Omental fat pad (tissue), 4 donors: ENCODE measurements at places on chromosomes 13 and 19. TPM values are rescaled to one million over a fixed set of nuclear protein-coding genes. Genes with fewer than 3 reads are reported as not detected.

RASIP1 gene
- 21.7 TPM for total RNA-seq

DNA sequence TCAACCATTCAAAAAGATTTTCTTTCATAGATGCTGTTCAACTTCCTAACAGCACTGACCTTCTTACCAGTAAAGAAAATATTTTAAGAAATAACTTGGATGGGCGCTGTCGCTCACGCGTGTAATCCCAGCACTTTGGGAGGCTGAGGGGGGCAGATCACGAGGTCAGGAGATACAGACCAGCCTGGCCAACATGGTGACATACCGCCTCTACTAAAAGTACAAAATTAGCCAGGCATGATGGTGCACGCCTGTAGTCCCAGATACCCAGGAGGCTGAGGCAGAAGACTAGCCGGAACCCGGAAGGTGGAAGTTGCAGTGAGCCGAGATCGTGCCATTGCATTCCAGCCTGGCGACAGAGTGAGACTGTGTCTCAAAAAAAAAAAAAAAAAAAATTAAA, 865.7 kb upstream of the SLC10A2 start:
- DNase-seq, result no peak

PSPN gene
- 1.0 TPM for total RNA-seq

- DNase-seq, result no peak
Measured at GRCh38 chr19:932648-933552, 7.1 kb downstream of the ARID3A start.

RYR1 gene
- 1.9 TPM for total RNA-seq

GRCh38 chr19:56942756-56943155, 102.2 kb upstream of the PEG3 start:
- DNase-seq, result no peak

GRCh38 chr19:49368711-49369358, 5.2 kb downstream of the DKKL1 start:
- DNase-seq, result no peak

ERICH4 gene
- not detected for total RNA-seq

PRR20A gene
- total RNA-seq, result not detected

RNASEH2B gene
- 36.3 TPM for total RNA-seq

SYNE4 gene
- total RNA-seq, result not detected

- no peak for DNase-seq
Measured at GRCh38 chr13:79194272-79194671, 211.8 kb downstream of the RBM26 start.

ICAM1 gene
- 52.5 TPM for total RNA-seq

DNA sequence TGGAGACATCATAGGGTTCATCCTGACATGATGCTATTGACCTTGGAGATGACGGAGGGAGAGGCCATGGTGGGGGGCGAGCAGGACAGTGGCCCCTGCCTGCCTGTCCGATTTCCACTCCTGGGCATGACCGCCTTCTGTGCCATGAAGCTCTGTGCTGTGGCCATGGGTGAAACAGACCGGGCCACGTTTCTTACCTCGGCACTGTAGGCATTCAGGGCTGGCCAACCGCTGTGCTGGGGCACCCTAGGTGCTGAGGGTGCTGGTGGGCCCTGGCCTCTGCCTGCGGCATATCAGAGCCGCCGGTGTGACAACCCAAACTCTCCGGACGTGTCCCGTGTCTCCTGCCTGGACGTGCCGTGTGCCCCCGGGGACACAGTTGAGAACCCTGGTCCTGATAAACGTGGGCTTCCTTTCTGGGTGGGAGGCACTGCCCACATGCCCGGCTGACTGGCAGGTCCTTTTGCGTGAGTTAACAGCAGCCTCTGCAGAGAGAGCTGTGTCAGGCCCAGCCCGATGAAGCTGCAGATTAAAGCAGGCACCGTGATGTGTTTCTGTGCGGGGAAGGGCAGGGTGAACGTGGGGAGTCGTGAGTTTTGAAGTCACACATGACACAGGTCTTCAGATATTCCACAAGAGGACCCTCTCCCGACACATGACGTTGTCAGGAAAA, 46.5 kb downstream of the TMEM255B start:
- no peak for DNase-seq

ZNF296 gene
- 1.4 TPM for total RNA-seq

SLITRK1 gene
- total RNA-seq, result not detected

GRCh38 chr19:6735181-6735911, 2.0 kb downstream of the GPR108 start:
- DNase-seq, result no peak

DNA sequence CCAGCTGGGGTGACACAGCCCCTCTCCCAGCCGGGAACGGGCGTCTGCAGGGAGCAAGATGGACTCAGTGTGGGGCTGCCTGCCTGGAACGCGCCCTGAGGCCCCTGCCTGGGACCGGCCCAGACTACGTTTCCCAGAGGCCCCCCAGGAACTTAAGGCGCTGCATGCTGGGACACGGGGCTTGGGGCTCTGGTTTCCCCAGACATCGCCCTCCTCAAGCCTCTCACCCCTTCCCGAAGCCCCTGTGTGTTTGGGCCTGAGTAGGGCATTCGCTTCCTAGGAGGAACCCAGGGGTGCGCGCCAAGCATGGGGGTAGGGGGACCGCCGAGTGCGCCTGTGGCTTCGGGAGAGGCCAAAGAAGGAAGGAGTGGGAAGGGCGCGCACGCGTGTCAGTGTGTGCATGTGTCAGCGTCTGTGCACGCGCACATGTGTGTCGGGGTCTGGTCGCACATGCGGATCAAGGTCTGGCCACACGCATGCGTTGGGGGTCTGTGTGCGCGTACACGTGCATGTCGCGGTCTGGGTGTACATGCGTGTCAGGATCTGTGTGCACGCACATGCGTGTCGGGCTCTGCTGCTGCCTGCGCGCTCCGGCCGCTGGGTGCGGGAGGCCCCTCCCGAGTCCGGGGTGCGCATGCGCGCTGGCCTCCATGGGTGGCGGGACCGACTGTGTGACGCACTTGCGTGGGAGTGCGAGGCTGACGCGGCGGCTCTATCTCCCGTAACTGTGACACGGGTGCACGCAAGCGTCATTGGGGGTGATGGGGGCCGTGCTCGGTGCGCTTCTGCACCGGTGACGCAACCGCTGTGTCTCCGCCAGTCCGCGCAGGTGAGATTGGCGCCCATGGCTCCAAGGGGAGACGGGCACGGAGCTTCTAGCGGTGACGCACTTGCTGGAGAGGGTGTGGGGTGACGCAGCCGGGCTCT, 16.2 kb downstream of the ZNF331 start:
- peak; percentile 74 for DNase-seq

- DNase-seq, result no peak
Measured at GRCh38 chr19:47284324-47284899, 9.7 kb downstream of the INAFM1 start.

- no peak for DNase-seq
Measured at GRCh38 chr19:42226886-42227285, 6.8 kb downstream of the ZNF526 start.

ZNF181 gene
- total RNA-seq, result 12.5 TPM
